IPS DF 6.9 (cell line): ENCODE measurements at places on chromosomes 6 and 20.

DNA sequence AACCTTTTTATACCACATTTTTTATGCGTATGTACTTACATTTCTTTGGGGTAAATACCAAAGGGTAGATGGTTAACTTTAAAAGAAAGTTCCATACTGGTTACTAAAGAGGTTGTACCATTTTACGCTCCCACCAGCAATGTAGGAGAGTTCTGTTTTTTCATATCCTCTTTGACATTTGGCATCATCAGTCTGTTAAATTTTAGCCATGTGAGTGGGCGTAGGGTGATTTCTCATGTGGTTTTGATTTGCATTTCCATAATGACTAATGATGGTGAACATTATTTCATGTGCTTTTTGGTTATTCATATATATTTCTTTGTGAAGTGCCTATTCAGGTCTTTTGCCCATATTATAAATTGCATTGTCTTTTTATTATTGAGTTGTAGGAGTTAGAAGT lies 194.2 kb downstream of the PRL start:
- no peak overlapping the region for H3K27ac ChIP-seq
- no peaks in the 10 kb centered on the region for H3K36me3 ChIP-seq
- H3K4me1 ChIP-seq = no peaks in the 10 kb centered on the region
- H3K27me3 ChIP-seq = no peaks in the 10 kb centered on the region

DNA sequence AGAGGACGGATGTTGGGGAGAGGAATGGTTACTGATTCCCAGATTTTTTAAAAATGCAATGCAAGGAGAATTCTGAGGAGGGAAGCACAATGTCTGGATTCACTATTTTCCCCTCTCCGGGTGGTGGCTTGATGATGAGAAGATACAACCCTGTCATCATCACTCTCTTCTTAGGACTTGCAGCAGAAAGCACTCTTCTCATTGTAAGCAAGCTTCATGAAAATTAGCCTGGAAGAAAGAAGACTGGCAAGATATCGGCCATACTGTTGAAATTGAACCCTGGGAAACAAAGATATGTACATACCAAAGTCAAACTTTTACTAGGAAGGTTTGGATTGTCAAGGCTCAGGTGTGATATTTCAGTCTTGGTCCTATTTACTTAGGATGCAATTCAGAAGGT lies 195.7 kb downstream of the EDN1 start:
- no peaks in the 10 kb centered on the region for H3K27me3 ChIP-seq
- DNase-seq = no peak
- H3K36me3 ChIP-seq = no peaks in the 10 kb centered on the region
- H3K4me3 ChIP-seq = no peak overlapping the region
- H3K27ac ChIP-seq = no peak overlapping the region

DNA sequence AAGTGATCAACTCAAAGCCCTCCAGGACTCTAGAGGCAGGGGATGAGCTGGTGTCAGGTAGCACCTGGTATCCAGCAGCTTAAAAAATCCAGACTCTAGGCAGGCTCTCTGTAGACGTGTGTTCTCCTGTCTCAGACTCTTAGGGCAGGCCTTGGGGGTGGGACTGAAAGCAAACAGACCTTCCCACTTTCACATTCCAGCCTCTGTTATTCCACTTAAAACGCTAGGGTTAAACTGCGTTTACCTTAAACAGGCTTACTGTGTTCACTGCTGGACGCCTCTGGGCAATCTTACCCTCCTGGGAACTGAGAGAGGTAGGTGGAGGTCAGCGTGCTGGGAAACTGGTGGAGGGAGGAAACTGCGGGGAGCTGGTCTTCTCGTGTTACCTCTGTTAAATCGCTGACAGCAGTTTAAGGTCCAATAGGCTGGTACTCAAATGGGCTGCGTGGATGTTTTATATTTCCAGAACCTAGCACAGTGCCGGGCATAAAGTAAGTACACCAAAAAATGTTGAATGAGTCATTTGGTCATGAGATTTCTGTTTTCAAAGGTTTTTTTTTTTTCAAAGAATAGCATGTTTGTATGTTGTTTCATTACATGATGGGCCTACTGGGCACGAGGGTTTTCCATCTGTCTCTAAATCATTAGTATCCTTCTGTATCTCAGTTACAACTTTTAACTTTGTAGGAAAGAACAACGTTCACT lies at the start of gene GCNT2:
Gene GCNT2, plus strand, starts transcription at position 248 of the 705 bp plus-strand sequence. CDS start 7,561 bp downstream, outside the sequence.
- H3K4me1 ChIP-seq = peaks cover 3% of the 10 kb centered on the region; the same call in 1 of the 2 replicates
- H3K27ac ChIP-seq = no peak within 1 kb of the TSS
- H3K27me3 ChIP-seq = no peaks in the 10 kb centered on the region

GRCh38 chr6:22320750-22321149 lies 23.9 kb upstream of the PRL start:
- H3K4me1 ChIP-seq = no peaks in the 10 kb centered on the region
- no peaks in the 10 kb centered on the region for H3K36me3 ChIP-seq
- 0 out of 2 replicates have a peak, but pooled peaks cover 1% of the 10 kb centered on the region for H3K27me3 ChIP-seq
- no peak for DNase-seq

DNA sequence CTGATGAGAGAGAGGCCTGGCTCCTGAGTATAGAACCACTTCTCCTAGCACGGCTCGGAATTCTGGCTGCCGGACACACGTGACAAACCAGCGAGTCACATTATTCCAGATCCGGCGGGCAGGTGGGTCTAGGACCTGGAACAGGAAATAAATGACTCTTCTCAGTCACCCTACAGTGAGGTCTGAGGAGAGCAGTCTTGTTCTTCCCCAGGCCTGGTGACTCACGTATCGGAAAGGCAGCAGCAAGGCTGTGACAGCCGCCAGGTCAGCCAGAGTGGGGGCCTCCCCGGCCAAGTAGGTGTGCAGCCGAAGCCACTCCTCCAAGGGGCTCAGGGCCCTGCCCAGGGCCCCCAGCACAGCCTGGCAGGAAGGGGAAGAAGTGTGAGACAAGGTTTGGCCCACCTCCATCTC lies 2.8 kb downstream of the VARS1 start:
- H3K36me3 ChIP-seq = peaks cover 18% of the 10 kb centered on the region
- H3K4me1 ChIP-seq = peaks cover 1% of the 10 kb centered on the region; the same call in 1 of the 2 replicates
- no peak overlapping the region for H3K27ac ChIP-seq
- DNase-seq = no peak
- H3K4me3 ChIP-seq = no peak overlapping the region
- no peaks in the 10 kb centered on the region for H3K27me3 ChIP-seq

GRCh38 chr6:38586992-38587391 lies 52.7 kb downstream of the BTBD9 start:
- no peaks in the 10 kb centered on the region for H3K27me3 ChIP-seq
- no peaks in the 10 kb centered on the region for H3K36me3 ChIP-seq
- no peaks in the 10 kb centered on the region for H3K4me1 ChIP-seq
- no peak for DNase-seq
- H3K4me3 ChIP-seq = no peak overlapping the region

GRCh38 chr20:16785226-16785625 lies 37.1 kb downstream of the OTOR start:
- no peak overlapping the region for H3K27ac ChIP-seq
- no peak overlapping the region for H3K4me3 ChIP-seq
- no peaks in the 10 kb centered on the region for H3K36me3 ChIP-seq
- no peaks in the 10 kb centered on the region for H3K27me3 ChIP-seq
- no peak for DNase-seq
- no peaks in the 10 kb centered on the region; the same call in 1 of the 2 replicates for H3K4me1 ChIP-seq

- no peak overlapping the region for H3K27ac ChIP-seq
- H3K27me3 ChIP-seq = peaks cover 3% of the 10 kb centered on the region; the same call in 1 of the 2 replicates
- H3K4me3 ChIP-seq = no peak overlapping the region
- H3K4me1 ChIP-seq = peaks cover 6% of the 10 kb centered on the region
- DNase-seq = no peak
- H3K36me3 ChIP-seq = no peaks in the 10 kb centered on the region
Observed at GRCh38 chr20:673603-674001, 2.0 kb downstream of the SCRT2 start.
